ENCODE measurements at places on chromosomes 7 and 10.

GRCh38 chr7:67913604-67914003, 917.0 kb downstream of the TYW1 start:
- DNase-seq = no peak

DNA sequence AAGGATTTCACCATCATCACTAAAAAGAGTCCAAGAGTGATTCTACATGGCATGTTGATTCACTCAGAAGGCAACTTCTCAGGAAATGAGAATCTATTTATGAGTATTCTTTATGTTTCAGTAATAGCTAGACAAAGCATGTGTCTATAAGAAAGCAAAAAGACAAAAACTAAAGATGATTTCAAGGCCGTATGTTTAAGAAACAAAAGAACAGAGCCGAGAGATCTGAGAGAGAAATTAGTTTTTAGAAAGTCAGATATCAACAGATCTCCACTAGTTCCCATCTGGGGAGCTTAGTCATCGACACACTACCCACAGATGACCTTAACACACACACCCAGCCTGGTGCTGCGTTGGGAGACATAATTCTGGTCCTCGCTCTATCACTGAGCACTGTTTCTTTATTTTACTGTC, 21.0 kb downstream of the PIP4K2A start:
- DNase-seq = no peak

GRCh38 chr10:102815790-102816549, 21.2 kb downstream of the CYP17A1 start:
- DNase-seq = peak; percentile 66

DNA sequence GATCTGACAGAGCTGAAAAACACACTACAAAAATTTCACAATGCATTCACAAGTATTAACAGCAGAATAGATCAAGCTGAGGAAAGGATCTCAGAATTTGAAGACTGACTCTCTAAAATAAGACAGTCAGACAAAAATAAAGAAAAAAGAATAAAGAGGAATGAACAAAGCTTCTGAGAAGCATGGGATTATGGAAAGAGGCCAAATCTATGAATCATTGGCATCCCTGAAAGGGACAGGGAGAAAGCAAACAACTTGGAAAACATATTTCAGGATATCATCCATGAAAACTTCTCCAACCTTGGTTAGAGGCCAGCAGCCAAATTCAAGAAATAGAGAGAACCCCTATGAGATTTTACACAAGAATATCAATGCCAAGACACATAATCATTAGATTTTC, 804.8 kb upstream of the IGFBP3 start:
- no peak for DNase-seq
